Uterus (tissue), 4 donors: ENCODE measurements at places on chromosomes 12 and 14. TPM values are rescaled to one million over a fixed set of nuclear protein-coding genes. Genes with fewer than 3 reads are reported as not detected.

DNA sequence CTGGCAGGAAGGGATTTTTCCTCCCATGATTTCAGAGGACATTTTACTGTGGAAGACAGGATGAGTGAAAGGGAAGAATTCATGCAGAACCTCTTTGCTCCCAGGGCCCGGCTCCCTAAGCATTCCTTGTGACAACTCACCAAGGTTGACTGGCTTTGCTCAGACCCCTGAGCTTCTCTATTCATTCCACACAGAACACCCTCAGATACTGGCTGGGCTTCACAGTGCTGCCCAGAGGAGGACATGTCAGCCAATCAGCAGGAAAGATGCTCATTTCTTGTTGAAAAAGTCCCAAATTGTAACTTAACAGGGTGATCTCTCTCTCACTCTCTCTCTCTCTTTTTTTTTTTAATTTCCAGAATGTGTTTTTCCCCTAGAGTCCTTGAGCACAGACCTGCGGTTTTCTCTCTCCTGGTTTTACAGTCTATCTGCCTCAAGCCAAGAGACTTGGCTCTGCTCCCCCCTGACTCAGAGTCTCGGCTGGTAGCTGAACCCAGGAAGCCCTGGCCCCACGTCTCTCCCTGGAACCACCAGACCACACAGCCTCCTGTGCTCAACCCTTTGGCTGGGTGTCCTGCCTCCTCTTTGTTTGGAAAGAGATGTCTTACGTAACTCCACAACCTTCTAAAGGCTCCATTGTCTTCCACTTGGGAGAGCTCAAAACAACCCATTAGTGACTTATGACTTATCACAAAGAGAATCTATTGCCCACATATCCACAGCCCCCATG lies 43.9 kb downstream of the SSPN start:
- DNase-seq, result peak; percentile 41
- H3K27me3 ChIP-seq, result no peaks in the 10 kb centered on the region
- no peak overlapping the region for H3K4me3 ChIP-seq
- no peak overlapping the region for H3K27ac ChIP-seq
- H3K36me3 ChIP-seq, result no peaks in the 10 kb centered on the region
- no peaks in the 10 kb centered on the region for H3K4me1 ChIP-seq

DNA sequence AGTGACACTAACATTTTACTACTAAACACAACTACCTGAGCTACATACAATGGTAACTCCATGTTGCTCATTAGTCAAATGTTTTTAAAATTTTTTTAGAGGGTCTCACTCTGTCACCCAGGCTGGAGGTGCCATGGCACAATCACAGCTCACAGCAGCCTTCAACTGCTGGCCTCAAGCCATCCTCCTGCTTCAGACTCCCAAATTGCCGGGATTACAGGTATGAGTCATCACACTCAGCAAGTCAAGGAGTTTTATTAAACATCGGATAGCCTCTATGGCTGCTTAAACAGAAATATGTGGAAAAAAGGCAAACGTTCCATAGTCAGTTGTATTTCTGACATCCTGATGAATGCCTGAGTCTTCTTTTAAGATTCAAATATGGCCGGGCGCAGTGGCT lies 11.1 kb upstream of the NPFF start:
- no peak overlapping the region for H3K27ac ChIP-seq
- no peaks in the 10 kb centered on the region for H3K36me3 ChIP-seq
- no peak for DNase-seq
- no peak overlapping the region for H3K4me3 ChIP-seq
- no peaks in the 10 kb centered on the region for H3K4me1 ChIP-seq

GRCh38 chr14:50804181-50804721 lies 26.7 kb downstream of the NIN start:
- H3K27me3 ChIP-seq, result no peaks in the 10 kb centered on the region
- no peak overlapping the region for H3K4me3 ChIP-seq
- DNase-seq, result peak; percentile 37
- H3K36me3 ChIP-seq, result no peaks in the 10 kb centered on the region

PLEKHD1 gene
- 0.76 TPM for total RNA-seq

ACSM4 gene
- total RNA-seq, result not detected

MYH7 gene
- 1.6 TPM for total RNA-seq

PLD4 gene
- total RNA-seq, result not detected

IL22 gene
- not detected for total RNA-seq
